ENCODE measurements at places on chromosomes 4 and X. TPM values are rescaled to one million over a fixed set of nuclear protein-coding genes. Genes with fewer than 3 reads are reported as not detected.

Gene COL4A6
- total RNA-seq, result not detected

Gene COX7B2
- not detected for total RNA-seq

Gene DDIT4L
- total RNA-seq, result not detected

Gene DMD
- total RNA-seq, result 0.06 TPM

Gene FAAH2
- total RNA-seq, result 1.4 TPM

Gene CFAP299
- not detected for total RNA-seq

Gene CT47C1
- total RNA-seq, result not detected

Gene RNF212
- 1.6 TPM for total RNA-seq

Gene PITX2
- total RNA-seq, result not detected

Gene CLIC2
- total RNA-seq, result 0.27 TPM

Gene ARSH
- total RNA-seq, result not detected

Gene ZNF630
- total RNA-seq, result 2.0 TPM

Gene HHIP
- not detected for total RNA-seq

Gene SERPINA7
- not detected for total RNA-seq

Gene TLR10
- total RNA-seq, result not detected

Gene CDS1
- 0.06 TPM for total RNA-seq

Gene FAM9C
- total RNA-seq, result not detected

Gene L1CAM
- total RNA-seq, result 0.31 TPM

Gene DMRTC1
- not detected for total RNA-seq

Gene CYLC1
- total RNA-seq, result not detected

Gene USP17L22
- total RNA-seq, result not detected

Gene TASL
- 1.2 TPM for total RNA-seq

Gene SORCS2
- not detected for total RNA-seq

Gene CENPE
- total RNA-seq, result 27.7 TPM

Gene TKTL2
- not detected for total RNA-seq

Gene JCHAIN
- not detected for total RNA-seq

Gene DUSP21
- not detected for total RNA-seq

Gene DBET
- not detected for total RNA-seq

Gene RPS6KA6
- 0.17 TPM for total RNA-seq

Gene DSPP
- not detected for total RNA-seq

Gene IL15
- 0.65 TPM for total RNA-seq

Gene MCF2
- total RNA-seq, result 0.15 TPM

Data from activated CD8-positive, alpha-beta memory T cell treated with anti-CD3 and anti-CD28 coated beads for 36 hours (primary cell).